ENCODE measurements at places on chromosomes 12 and 14.
A peak's percentile ranks its signal among the peaks of the same experiment; 100 is the strongest.

GRCh38 chr14:77190977-77191376 is 9.4 kb downstream of the TMEM63C start:
- DNase-seq, result no peak

DNA sequence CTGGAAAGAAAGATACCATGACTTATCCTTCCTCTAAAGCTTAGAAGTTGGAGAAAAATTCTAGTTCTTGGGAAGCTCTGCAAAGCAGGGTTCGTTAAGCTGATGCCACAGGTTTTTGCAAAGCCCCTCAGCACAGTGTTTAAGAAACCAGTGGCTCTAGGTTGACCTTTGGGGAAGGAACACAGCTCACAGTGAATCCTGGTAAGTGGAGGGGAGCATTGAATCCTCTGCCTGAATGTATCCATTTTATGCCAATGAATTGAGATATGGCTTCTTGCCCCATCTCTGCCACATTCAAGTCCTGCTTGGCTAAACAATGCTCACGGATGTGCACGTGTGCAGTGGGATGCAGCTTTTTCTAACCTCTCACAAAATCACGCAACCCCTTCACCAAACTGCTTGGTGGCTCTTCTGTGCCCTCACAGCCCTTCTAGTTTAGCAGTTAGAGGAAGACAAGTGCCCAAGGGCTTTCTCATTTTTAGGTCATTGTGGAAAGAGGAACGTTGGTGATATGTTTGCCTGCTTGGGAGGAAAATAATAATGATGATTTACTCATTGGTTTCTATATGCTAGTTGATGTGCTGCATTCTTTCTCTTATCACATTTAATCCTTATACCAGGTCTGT is 111.3 kb downstream of the DAD1 start:
- no peak for DNase-seq

- DNase-seq, result no peak
Observed at GRCh38 chr14:93045965-93046704, 69.6 kb downstream of the ITPK1 start.

- no peak for DNase-seq
Observed at GRCh38 chr12:119068129-119068856, 87.0 kb downstream of the SRRM4 start.

DNA sequence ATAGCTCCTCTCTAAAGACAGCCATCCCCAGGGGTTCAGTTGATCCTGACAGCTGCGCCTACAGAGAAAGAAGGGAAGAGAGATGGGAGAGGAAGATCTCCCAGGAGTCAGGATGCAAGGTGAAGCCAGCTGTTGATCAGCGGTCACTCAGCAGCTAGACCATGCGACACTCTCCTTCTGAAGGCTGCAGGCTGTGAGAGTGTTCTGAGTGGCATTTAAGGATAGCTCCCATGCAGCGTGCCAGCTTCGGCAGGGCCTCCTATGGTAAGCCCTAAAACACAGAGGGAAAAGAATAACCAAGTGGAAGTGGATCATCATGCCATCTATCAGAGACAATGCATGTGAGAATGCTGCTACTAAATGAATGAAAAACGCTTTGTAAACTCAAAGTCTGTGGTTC is 197.9 kb upstream of the NUDT4 start:
- DNase-seq, result no peak

- DNase-seq, result peak; percentile 26
Observed at GRCh38 chr12:128823216-128823915, 392 bp downstream of the SLC15A4 start.

DNA sequence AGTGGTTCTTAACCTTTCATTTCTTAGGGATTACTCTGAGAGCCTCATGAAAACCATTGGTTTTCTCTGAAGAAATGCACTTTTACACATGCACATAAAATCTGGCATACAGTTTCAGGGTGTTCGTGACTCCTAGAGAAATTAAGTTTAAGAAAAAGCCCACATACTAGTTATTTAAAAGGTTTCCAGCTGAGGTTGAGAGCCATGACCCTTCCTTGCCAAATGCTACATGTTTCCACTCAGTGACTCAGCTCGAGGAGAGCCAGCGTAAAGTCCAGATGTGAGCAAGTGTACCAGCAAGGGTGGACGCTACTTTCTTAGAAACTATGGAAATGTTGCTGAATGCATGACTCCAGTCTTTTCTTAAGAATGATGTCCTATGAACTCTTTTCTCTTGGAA is 42.7 kb upstream of the FLRT2 start:
- no peak for DNase-seq

DNA sequence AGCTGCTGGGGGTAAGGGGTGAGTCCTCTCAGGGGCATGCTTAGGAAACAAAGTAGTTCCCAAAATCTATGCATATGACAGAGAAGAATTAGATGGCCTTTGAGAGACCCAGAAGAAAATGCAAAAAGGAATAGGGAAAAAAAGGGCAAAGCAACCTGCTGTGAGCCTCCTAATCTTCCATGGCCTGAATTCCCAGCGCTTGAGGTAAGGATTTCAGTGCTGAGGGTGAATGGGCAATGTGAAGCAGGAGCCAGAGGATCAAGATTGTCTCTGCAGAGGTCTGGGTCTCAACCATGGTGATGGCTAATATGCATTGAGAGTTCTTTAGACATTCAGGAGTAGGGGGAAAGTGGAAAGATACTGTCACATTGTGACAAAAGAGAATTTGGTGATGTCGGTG is 31.5 kb downstream of the GPR65 start:
- DNase-seq, result no peak

- no peak for DNase-seq
Observed at GRCh38 chr14:100392356-100392755, 69.2 kb downstream of the SLC25A47 start.

DNA sequence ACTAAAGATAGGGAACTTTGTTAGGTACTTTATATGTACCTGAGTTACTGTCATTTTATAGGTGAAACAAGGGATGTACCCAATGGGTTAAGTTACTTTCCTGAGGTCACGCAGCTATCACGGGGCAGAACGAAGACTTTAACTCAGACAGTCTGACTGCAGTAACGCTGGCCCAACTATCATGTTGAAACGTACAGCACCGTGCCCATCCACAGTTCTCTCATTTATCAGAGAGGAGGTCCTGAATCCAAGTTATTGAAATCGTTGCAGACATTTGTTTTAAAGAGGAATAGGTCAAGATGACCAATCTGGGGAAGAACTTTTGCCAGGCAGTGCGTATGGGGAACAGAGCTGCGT is 587 bp upstream of the C12orf75 start:
- no peak for DNase-seq

- DNase-seq, result peak; percentile 21
Observed at GRCh38 chr12:132561427-132562156, 48.8 kb downstream of the LRCOL1 start.

DNA sequence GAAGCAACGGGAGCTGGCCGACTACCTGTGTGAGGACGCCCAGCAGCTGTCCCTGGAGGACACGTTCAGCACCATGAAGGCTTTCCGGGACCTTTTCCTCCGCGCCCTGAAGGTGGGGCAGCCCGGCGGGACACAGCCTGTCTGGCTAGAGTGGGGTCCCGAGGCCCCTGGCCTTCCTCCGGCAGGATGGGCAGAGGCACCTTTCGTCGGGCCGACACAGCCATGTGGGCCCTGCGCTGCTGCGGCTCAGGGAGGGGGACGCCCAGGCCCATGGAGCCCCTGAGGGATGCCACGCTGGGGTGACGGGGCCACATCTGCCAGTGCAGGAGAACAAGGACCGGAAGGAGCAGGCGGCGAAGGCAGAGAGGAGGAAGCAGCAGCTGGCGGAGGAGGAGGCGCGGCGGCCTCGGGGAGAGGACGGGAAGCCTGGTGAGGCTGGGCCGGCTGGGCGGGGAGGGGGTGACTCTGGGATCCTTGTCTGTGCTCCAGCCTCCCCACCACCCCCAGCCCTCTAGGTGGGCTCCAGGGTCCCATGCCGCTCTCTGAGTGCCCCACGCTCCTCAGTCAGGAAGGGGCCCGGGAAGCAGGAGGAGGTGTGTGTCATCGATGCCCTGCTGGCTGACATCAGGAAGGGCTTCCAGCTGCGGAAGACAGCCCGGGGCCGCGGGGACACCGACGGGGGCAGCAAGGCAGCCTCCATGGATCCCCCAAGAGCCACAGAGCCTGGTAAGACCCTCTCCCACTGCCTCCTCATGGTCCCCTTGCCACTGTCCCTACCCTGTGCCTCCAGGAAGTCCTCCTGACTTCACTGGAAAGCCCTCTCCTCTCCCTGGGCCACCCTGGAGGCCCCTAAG is 10.9 kb upstream of the ADSS1 start:
- DNase-seq, result no peak

DNA sequence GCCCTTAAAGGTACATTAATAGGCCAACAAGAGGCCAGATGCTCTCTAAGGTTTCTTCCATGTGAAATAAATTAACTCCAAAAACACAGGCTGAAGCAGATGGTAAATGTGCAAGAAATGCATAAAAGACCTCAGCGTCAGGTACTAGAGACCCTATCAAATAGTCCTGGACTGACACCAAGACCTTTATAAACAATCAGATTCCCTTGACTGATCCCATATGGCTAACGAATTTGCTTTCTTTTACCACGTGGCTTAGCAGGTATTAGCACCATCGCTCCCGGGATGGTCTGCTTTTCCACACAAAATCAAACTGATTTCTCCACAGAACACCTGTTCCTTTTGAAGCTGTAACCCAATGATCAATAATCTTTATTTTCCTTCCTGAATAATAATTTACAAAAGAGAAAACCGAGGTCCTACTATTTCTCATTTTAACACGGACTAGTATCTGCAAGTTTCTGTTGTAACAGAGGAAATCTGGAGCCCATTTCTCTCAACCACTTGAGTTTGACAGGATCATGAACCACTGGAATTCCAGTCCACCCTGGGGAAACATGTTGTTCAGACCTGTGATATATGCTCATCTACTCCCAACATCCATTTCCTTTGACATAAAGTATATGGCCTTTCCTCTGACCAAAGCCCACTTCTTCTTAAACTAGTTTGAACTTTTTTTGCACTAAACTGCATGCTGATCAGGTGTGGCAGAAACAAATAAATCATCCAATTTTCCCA is 48.2 kb upstream of the DAAM1 start:
- DNase-seq, result no peak

DNA sequence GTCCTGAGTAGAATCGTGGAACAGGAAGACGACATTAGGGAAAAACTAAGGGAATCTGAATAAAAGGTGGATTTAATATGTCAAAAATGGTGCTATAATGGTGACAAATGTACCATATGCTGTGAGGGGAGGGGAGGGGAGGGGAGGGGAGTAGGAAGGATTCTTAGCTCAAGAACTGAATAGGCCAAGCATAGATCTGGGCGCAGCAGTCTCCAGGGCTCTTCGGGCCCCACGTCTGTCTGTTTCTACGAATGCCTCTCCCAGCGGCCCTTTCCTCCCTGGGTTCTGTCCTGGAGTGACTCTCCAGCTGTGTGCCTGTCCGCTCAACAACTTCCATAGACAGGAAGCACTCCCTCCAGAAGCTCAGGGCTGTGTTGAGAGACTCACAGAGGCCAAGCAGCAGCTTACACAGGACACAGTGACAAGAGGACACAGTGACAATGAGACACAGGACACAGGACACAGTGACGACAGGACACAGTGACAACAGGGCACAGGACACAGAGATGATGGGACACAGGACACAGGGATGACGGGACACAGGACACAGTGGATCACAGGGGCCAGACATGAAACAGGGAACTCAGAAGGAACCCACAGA is 42.4 kb upstream of the PPP2R5C start:
- no peak for DNase-seq

GRCh38 chr12:63844391-63845341 is at the start of gene SRGAP1:
Gene SRGAP1 (plus strand): TSS chr12:63844700. CDS start chr12:63844817, 117 bp downstream.
- DNase-seq, result no peak

DNA sequence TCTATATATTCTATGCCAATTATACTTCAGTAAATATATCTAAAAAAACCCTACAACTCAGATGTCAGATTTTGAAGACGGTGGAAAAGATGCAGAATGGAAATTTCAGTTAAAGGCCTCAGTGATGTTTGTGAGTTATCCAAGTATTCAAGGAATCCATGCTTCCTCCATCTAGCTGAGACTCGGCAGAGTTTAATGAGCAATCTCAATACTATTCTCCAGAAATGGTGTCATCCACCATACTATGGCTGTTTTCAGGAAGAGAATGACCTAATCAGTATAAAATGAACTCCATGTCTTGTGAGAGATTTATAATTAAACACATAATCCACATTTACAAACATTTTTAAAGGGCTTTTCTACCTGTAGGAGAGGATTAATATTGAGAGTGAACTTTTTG is 66.0 kb downstream of the KLHL28 start:
- DNase-seq, result no peak

- no peak for DNase-seq
Observed at GRCh38 chr14:32513571-32514009, 184.5 kb downstream of the AKAP6 start.

GRCh38 chr12:64085154-64085553 is 136.9 kb downstream of the KICS2 start:
- DNase-seq, result no peak

DNA sequence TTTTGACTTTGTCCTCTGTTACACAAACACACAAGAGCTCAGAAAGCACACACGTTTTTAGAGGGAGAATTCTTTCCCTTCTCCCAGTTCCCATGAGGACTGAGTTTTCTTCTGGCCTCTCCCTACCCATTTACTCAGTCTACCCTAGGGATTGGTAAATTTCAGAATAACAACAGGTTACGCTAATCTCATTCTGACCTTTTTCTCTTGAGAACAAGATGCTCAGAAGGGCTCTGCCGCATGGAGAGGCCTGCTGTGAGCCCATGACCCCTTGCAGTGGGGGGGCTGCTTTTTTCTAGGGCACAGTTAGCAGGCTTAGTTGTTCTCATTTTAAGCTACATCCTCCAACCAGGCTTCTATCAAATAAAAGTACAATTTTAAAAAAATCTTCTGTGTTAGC is 69.5 kb downstream of the GPR135 start:
- no peak for DNase-seq

- DNase-seq, result no peak
Observed at GRCh38 chr14:89956661-89957009, 908 bp downstream of the TDP1 start.

DNA sequence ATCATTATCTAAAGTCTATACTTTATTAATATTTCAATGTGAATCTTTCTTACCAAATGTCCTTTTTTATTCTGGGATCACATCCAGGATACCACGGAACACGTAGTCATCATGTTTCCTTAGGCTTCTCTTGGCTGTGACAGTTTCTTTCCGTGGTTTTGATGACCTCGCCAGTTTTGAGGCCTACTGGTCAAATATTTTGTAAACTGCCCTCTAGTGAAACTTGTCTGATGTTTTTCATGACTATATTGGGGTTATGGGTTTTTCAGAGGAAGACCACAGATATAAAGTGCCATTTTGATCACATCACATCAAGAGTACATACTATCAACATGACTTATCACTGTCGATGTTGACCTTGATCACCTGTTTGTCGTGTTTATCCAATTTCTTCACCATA is 14.1 kb upstream of the SERPINA6 start:
- no peak for DNase-seq

GRCh38 chr12:2895511-2895910 is 4.8 kb downstream of the TULP3 start:
- no peak for DNase-seq

DNA sequence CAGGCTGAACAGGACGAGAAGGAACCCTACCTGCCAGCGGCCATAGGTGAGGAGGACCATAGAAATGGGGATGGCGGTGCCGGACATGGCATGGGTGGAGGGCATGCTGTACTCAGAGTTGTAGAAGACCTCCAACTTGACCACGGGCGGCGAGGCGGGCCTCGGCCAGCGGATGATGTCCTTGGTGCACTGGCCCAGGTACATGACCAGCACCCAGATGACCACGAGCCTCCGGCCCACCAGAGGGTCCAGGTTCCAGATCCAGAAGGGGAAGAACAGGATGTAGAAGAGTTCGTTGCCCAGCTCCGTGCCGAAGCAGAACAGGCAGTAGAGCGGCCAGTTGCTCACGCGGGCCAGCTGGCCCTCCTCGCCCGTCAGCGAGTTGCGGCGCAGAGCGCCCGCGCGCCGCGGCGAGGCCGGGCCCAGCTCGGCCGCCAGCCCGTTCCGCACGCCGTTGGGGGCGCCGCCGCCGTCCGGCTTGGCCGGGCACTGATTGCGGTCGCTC is 582 bp downstream of the SGPP1 start:
- peak; percentile 11 for DNase-seq

Measured in stimulated activated naive B cell treated with anti-CD40 and anti-IgM and Interleukin-4, amounts not matched to agents 10 μg/mL and 1 μg/mL and 100 μg/mL, for 72 hours (primary cell).